Heart right ventricle (tissue), 16 donors: ENCODE measurements at places on chromosomes 11 and 22.
A peak's percentile ranks its signal among the peaks of the same experiment; 100 is the strongest.

GRCh38 chr11:72236774-72237111 lies 7.2 kb downstream of the PHOX2A start:
- no peak for DNase-seq

DNA sequence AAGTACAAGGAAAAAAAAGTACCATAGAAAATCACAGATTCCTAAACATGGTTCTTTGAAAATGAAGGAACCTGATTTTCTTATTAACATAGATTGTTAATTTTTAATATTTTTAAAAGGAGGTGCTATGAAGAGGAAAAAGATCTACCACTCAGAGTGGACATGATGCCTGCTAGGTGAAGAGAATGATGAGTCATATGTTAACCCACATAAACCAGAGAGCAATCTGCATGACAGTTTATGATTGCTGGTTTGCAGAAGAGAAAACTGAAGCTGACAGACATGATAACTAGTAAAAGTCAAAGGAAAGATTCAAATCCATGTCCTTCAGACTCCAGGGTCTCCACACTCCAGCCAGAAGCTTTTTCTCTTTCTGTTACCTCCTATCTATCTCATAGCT lies 1231.7 kb downstream of the LRRC4C start:
- no peak for DNase-seq

DNA sequence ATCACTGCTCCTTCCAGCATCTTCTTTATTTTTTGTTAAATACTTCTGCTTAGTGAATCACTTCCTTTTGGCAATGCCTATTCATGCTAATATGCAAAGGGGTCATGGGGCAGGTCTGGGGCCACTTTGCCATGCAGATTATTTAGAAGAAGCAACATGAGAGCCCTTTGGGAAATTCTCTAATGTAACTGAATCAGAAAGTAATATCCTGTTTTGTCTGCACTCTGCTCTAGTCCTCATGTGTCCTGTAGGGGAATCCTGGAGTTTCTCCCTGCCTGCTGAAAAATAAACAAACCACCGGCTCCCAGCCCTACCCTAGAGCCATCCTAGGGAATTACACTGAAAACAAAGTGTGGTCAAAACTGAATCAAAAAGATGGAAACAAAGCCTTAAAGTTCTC lies 176.5 kb upstream of the POU2AF2 start:
- DNase-seq = no peak

DNA sequence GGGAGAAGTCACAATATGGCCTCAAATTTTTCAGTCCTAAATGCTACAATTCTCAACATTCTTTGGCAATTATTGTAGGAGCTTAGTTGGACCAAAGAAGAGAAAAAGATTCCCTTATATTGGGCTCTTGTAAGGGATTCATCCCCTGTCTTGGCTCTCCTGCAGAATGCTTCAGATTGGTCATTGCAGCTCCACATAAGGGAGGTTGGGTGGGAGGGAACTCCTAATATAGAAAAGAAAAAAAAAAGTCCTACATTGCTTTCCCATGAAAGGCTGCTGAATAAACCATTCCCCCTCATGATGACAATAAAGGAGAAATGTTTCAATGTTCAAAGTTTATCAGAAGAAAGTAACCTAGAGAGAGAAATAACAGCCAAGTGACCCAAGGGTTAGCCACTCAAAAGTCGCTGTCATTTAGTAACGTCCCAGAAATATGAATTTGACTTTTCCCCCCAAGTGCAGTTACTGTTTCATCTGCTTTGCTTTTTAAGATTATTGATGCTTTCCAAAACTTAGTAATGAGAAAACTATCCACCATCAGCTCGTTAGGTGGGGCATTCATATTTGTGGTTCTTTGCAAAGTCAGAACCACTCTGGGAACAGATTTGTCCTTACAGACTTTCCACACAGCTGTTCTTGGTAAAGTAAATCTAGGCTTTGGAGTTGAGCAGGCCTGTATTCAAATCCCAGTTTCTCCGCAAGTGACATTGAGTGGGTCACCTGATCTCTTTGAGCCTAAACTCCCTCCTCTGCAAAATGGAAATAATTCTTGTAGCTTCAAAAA lies 5.0 kb upstream of the SLC1A2 start:
- no peak for DNase-seq

DNA sequence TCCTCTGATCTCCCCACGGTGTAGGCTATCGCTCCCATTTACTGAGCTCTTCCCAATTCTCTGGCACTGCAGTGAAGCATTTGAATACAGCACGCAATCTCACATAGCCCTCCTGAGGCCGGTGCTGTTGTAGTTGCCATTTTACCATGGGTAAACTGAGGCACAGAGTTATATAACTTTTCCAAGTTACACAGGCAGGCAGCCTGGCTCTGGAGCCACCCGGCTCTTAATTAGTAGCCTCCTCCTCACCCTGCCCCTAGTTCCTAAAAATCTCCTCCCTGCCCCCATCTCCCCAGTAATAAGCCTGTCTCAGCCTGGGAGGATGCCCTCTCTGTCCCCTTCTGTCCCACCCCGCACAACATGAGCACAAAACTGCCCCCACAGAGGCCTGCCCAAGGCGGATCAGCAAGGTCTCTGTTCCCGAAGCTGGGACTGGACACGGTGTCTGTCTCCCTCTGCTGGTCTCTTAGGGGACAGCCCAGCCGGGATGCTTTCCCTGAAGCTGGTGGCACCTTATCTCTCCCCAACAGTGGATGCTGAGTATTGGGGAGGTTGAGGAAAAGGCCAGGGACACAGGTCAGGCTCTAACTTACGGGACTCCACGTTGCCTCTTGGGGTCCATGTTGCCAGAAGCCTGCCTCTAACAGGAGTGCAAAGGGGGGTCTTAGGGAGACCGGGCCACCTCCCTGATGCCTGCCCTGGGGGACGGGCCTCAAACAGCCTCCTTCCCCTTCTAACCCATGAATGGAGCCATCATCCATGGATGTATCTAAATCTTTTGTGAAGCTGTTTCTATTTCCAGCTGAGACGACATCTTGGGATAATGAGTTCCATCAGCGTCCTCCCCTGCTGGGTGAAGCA lies 9.1 kb upstream of the CLCF1 start:
- DNase-seq = peak; percentile 81

- no peak for DNase-seq
Observed at GRCh38 chr22:17083255-17083654, 1.5 kb upstream of the IL17RA start.

- no peak for DNase-seq
Observed at GRCh38 chr11:112459001-112459400, 198.3 kb upstream of the PLET1 start.

DNA sequence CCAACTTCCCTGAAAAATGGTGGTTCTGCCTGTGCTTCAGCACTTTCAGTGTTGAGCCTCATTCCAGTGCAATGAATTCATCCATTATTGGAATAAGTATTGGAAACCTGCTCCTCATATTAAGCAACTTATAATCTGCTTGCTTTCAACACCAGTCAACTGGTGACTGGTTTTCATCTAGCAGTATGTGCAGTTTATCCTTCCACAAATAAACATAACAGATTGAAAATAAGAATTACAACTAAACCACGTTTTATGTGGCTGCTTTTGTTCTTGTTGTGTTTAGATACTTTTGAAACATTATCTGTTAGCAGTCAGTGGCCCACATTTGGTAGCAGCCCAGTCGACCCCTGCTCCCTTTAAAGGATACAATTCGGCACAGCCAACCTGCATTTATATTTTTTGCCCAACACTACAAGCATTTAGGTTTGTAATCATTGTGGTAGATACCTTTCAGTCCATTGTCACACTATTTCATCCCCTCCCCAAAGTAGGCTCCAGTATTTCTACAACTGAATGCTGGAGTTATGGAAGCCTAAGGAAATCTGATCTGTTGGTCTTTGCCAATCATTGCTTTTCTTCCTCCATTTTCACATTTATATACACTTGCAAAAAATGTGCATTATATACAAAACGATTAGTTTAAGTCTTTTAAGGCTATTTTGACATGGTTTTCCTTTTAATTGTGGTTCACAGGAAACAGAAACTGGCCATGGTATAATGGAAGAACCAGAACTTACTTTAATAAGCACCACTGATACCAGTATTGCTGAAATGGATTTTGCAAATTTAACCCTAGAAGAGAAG lies 13.1 kb downstream of the TAF1D start:
- no peak for DNase-seq

GRCh38 chr22:29457730-29458129 lies 19.3 kb downstream of the RFPL1 start:
- no peak for DNase-seq

GRCh38 chr11:43557553-43558110 lies 122.9 kb upstream of the HSD17B12 start:
- no peak for DNase-seq

- no peak for DNase-seq
Observed at GRCh38 chr11:18225913-18226312, 10.7 kb downstream of the SAA4 start.

- DNase-seq = no peak
Observed at GRCh38 chr11:102420547-102420946, 32.0 kb downstream of the TMEM123 start.

DNA sequence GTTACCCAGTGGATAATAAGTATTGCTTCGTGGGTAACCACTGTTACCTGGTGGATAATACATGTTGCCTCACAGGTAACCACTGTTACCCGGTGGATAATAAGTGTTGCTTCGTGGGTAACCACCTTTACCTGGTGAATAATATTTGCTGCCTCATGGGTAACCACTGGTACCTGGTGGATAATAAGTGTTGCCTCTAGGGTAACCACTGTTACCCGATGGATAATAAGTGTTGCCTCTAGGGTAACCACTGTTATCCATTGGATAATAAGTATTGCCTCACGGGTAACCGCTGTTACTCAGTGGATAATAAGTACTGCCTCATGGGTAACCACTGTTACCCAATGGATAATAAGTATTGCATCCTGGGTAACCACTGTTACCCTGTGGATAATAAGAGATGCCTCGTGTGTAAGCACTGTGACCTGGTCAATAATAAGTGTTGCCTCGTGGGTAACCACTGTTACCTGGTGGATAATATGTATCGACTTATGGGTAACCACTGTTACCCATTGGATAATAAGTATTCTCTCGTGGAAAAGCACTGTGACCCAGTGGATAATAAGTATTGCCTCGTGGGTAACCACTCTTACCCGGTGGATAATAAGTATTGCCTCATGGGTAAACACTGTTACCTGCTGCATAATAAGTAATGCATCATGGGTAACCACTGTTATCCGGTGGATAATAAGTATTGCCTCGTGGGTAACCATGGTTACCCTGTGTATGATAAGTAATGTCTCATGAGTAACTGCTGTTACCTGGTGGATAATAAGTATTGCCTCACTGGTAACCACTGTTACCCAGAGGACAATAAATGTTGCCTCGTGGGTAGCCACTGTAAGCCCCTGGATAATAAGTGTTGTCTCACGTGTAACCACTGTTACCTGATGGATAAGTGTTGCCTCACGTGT lies 20.1 kb upstream of the NXPE4 start:
- DNase-seq = no peak

DNA sequence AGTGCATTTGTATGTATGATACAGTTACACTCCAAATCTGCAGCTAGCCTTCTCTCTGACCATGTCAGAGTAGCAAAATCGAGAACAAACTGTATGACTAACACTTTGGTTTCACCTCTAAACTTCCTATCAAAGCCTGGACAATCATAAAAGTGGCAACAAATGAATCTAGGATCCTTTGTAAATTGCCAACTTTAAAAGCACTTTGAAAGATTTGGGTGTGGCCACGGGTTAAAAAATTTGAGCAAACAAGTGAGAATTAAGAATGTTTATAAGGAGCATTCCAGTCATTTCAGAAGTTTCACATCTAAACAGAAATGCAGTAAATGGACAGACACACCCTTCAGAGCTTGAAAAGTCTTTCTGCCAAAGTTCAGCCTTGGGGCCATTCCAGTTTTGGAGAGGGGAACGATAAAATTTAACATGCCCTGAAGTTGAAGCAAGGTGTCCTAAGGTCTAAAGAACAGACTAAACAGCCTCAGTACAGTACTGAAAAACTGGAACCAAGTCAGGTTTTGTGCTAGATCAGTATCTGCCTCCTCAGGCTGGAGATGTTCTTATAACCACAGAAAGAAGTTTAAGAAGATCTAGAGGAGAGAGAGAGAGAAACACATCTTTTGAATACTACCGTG lies 181.9 kb upstream of the BDNF start:
- DNase-seq = no peak

DNA sequence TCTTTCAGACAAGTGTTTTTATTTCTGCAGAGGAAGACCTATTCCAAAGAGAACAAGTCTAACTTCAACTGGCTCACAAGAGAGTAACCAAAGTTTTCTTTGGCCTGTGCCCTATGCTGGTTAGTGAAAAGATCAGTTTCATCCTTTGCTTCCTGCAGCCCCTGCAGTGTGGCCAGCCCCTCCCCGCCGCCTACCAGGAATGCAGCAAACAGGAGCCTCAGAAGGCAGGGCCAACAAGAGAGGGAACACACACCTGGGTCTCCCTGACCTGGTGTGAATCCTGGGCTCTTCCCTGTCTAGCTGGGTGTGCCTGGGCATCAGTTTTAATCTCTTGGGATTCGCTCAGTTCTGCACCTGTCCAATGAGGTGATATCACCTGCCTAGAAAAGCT lies 21.5 kb upstream of the SCARF2 start:
- DNase-seq = no peak

- DNase-seq = no peak
Observed at GRCh38 chr11:117868815-117869561, 7.5 kb downstream of the FXYD6 start.

GRCh38 chr22:41501209-41501608 lies 32.3 kb downstream of the ACO2 start:
- no peak for DNase-seq

GRCh38 chr11:131644204-131644795 lies 273.9 kb downstream of the NTM start:
- no peak for DNase-seq

GRCh38 chr22:26259510-26259909 lies 90.2 kb downstream of the SEZ6L start:
- DNase-seq = peak; percentile 11

- DNase-seq = no peak
Observed at GRCh38 chr11:8231979-8232378, 31.7 kb downstream of the LMO1 start.

GRCh38 chr11:20048707-20049106 lies 111.6 kb downstream of the DBX1 start:
- DNase-seq = no peak

GRCh38 chr11:75351791-75352587 lies 528 bp upstream of the ARRB1 start:
- DNase-seq = peak; percentile 83

DNA sequence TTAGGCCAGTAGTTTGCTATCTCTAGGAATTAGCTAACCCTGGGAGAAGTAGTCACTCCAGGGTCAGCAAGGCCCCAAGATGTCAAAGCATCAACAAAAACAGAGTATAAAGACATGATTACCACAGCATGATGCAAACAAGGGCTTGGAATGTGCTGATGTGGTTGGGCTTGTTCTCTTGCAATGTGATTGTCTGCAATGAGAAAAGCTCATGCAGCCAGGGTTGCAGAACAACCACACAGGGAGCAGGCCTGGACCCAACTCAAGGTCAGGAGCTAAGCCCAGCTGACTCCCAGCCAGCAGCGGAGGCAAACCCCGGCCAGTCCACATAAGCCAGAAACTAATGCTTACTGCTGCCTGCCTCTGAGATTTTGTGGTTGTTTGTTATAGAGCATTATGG lies 132.4 kb upstream of the ZC3H12C start:
- DNase-seq = peak; percentile 49

DNA sequence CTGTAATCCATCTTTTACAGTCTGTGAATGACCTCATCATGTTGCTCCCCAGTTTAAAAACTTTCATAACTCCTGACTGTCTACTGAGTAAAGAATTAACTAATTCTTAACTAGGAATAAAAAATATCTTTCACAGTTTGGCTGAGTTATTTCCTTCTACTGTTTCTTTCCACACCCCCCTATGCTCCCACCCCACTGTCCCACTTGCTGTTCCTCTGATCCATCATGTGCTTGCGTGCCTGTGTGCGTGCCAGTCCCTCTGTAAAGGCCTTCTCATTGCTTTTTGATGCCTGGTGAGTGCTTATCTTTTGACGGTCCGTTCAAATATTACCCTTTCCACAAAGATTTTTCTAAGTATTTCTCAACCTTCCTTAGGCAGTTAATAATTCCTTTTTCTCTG lies 55.6 kb downstream of the ATG16L2 start:
- DNase-seq = no peak
